ENCODE measurements at places on chromosomes 6 and 20. TPM values are rescaled to one million over a fixed set of nuclear protein-coding genes. Genes with fewer than 3 reads are reported as not detected.

Gene PEX7
- 6.4 TPM for total RNA-seq

GRCh38 chr6:121157906-121158305 is 176.4 kb downstream of the TBC1D32 start:
- no peak for DNase-seq
- no peak overlapping the region for H3K27ac ChIP-seq
- H3K27me3 ChIP-seq = no peaks in the 10 kb centered on the region
- peaks cover 75% of the 10 kb centered on the region for H3K36me3 ChIP-seq
- no peak overlapping the region for H3K4me3 ChIP-seq

Gene STMN3
- total RNA-seq = 17.3 TPM

Gene SPATA2
- 7.9 TPM for total RNA-seq
